Airway epithelial cell (primary cell): ENCODE measurements at places on chromosomes 1 and 21. TPM values are rescaled to one million over a fixed set of nuclear protein-coding genes. Genes with fewer than 3 reads are reported as not detected.

The GBP5 gene
- 0.05 and 0.71 TPM in 2 replicates for total RNA-seq

The SMCP gene
- total RNA-seq = not detected in 2 replicates

The CLDN19 gene
- total RNA-seq = 0.21 TPM in 1 of 2 replicates, not detected in the other

The GJA9 gene
- total RNA-seq = not detected in 2 replicates

The RIMKLA gene
- total RNA-seq = not detected in 2 replicates

The PRAMEF18 gene
- total RNA-seq = not detected in 2 replicates

The PBX1 gene
- 4.6 and 6.7 TPM in 2 replicates for total RNA-seq

The LCE1D gene
- not detected in 2 replicates for total RNA-seq

The FCGR2B gene
- not detected in 2 replicates for total RNA-seq

The IKBKE gene
- total RNA-seq = 10.7 and 15.6 TPM in 2 replicates

The FABP3 gene
- 0.42 TPM in 1 of 2 replicates, not detected in the other for total RNA-seq

The ZNF648 gene
- total RNA-seq = 0.14 TPM in 1 of 2 replicates, not detected in the other

The CELF3 gene
- not detected in 2 replicates for total RNA-seq

The ZNF593OS gene
- total RNA-seq = not detected in 2 replicates

The S1PR1 gene
- 0.14 and 1.2 TPM in 2 replicates for total RNA-seq

The ETV3L gene
- total RNA-seq = not detected in 2 replicates
